T-helper 1 cell (primary cell): ENCODE measurements at places on chromosomes 7 and 10.

DNA sequence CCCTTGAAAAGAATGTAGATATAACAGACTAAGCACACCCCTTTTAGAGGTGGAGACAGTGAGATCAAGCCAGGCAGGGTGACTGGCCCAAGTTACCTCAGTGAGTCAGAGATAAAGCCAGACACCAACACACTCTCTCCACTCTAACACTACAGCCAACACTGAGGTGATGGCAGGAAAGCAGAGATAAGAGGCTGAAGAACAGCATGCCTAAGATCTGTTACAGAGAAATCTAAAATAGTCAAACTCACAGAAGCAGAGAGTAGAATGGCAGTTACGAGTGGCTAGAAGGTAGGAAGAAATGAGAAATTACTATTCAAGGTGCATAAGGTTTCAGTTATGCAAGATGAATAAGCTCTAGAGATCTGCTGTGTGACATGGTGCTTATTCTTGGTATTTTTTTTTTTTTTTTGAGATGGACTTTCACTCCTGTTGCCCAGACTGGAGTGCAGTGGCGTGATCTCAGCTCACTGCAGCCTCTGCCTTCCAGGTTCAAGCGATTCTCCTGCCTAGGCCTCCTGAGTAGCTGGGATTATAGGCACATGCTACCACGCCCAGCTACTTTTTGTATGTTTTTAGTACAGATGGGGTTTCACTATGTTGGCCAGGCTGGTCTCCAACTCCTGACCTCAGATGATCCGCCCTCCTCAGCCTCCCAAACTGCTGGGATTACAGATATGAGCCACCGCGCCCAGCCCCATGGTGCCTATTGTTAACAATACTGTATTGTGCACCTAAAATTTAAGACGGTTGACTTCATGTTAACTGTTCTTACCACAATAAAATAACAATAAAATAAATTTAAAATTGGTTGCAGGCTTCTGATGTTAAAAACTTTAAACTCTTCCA, 28.7 kb downstream of the ICA1 start:
- DNase-seq: no peak

GRCh38 chr10:77939561-77940001, 13.0 kb upstream of the DLG5 start:
- no peak for DNase-seq

GRCh38 chr10:128102480-128103228, 23.6 kb downstream of the MKI67 start:
- DNase-seq: no peak

DNA sequence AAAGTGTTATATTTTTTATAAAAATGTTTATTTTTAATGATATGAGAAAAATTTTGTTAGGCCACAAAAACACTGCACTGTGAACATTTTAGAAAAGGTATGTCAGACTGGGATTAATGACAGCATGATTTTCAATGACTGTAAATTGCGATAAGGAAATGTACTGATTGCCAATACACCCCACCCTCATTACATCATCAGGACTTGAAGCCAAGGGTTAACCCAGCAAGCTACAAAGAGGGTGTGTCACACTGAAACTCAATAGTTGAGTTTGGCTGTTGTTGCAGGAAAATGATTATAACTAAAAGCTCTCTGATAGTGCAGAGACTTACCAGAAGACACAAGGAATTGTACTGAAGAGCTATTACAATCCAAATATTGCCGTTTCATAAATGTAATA, 64.8 kb upstream of the CAPZA2 start:
- no peak for DNase-seq

GRCh38 chr7:149292462-149292823, 30.4 kb downstream of the ZNF783 start:
- no peak for DNase-seq

DNA sequence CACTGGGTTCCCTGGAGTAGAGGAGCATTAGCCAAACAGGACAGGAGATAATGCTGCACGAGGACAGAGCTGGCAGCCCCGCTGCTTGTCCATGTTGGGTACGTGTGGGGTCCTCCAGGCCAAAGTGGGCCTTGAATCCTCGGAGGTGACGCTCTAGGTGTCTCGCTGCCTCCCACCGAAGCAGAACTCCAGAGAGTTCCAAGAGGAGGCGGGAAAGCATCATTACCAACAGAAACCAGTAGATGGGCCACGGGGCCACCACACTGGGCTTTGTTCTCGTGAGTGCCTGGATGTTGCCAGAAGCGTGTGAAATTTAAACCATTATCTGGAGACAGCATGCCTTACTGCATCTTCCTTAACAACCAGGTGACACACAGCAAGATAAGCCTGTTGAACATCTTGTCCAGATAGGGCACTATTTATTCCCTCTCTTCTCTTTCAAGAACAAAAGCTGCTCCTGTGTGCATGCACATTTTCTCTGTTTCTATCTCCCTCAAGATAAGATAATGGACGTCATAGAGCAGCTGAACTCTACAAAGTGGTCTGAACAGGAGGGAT, 56.8 kb downstream of the TNS3 start:
- no peak for DNase-seq

DNA sequence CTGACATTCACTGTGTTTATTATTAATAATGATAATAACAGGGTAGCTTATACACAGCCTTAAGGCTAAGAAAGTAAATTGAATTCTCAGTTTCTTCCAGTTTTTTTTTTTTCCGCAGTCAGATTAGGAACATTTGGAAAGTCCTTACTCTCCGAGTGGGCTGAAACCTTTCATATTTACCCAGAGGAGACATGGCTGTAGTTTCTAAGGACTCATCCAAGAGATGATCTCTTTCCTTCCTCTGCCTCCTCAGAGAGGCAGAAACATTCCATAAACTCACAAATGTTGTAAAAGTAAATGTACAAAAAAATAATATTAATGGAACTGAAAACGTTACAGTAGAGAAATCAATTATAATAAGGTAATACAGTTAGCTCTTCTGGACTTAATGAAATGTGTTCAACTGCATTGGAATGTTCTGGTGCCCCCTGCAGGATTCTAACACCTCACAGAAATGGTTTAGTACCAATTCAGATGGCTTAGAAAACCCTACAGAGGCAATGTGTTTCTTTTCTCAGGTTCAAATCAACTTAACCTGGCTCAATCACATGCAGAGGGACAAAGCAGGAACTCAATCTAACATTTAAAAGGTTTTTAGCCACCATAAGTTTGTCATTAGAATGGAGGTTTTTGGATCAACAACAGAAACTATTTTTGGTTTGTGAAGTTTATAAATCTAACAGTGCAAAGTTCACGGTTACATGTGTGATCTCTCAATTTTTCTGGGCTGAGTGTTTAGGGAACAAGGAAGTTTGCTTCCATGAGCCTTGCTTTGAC, 71.7 kb downstream of the ICA1 start:
- DNase-seq: peak; percentile 77
